Activated naive CD4-positive, alpha-beta T cell treated with anti-CD3 and anti-CD28 coated beads, Interleukin-2, amount 50 U/mL, for 16 hours (primary cell): ENCODE measurements at places on chromosomes 2 and 18.

DNA sequence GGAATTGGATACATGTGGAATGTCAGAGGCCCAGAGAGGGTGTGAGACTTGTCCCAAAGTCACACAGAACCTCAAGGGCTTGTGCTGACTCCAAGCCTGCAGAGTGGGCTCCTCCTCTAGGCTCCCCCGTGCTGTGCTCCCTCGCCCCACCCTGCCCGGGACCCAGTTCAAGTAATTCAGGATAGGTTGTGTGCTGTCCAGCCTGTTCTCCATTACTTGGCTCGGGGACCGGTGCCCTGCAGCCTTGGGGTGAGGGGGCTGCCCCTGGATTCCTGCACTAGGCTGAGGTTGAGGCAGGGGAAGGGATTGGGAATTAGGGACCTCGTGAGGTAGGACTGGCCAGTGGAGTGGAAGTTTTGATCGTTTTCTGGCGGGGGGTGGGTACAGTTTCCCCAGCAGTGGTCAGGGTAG is 2.8 kb downstream of the CTDSP1 start:
- no peak for DNase-seq

GRCh38 chr2:65969161-65969560 is 465.8 kb upstream of the MEIS1 start:
- DNase-seq, result no peak

DNA sequence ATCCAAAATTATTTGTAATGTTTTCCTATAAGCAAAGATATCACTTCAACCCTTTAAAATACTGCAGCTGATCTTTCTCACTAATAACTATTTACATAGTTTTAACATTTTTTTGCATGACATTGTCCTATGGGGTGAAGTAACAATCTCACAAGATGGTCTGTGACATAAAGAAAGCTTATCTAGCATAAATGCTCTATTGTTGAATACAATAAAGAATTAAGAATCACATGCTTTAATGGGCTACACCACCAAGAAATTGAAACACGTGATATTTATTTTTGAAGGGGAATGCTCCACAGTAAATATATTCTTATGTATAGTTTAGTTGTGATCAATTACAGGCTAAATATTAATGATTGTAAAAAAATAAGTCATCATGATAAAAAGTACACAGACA is 441.1 kb downstream of the PTH2R start:
- no peak for DNase-seq

DNA sequence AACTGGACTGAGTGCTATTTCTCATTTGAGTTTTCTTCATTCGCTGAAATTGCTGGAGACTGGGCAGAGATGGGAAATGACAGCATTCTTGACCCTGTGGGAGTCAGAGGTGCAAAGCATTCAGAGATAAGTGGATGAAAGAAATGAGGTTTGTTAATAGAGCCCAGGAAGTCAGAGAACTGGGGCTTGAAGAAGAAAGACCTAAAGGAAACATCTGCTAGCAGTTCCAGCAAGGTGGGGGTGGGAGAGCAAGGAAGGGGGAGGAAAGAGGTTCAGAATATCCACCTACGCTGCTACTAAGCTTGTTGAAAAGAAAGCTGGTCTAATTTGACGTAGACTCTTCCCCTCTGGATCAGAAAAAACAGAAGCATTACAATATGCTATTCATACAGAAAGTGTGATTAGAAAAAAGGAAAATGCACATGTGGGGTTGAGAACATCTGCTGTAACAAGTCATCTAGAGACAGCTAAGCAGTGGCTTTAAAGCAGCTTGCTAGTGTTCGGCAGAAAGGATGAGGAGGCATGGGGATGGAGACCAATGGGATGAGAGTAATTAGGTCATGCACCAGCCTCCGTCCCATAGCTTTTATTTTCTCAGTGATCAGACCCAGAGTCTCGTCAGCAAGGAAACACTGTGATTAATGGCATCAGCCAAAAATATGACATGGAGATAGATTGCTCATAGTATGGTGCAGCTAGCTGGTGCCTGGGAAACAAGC is 29.7 kb downstream of the NAB1 start:
- peak; percentile 49 for DNase-seq

GRCh38 chr2:56185101-56185581 is 1.4 kb downstream of the CCDC85A start:
- no peak for DNase-seq

DNA sequence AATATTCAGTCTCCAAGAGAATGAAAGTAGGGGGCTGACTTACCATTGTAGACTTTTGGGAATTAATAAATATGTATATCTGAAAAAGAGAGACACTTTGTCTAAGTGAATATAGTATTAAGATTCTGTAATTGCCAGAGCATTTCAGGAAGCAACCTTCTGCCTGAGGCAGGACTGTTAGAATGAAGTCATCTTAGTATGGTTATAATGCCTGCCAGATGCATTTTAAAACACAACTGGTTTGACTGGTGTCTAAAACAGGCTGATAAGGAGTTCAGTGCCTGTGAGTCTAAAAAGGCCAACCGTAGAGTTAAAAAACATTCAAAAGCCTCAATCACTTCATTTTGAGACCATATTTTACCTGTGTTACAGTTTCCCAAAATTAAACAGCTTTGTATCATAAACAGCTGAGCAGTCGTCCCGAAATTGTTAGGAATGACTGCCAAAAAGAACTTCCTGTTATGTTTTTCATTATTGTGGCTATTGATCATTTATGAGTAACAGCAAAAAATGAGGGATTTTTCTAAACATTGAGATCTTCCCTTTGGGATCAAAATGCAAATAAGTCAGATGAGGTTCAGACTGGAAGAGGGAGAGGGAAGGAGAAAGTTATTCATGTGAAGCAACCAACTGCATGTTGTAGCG is 443.9 kb downstream of the PID1 start:
- DNase-seq, result no peak

DNA sequence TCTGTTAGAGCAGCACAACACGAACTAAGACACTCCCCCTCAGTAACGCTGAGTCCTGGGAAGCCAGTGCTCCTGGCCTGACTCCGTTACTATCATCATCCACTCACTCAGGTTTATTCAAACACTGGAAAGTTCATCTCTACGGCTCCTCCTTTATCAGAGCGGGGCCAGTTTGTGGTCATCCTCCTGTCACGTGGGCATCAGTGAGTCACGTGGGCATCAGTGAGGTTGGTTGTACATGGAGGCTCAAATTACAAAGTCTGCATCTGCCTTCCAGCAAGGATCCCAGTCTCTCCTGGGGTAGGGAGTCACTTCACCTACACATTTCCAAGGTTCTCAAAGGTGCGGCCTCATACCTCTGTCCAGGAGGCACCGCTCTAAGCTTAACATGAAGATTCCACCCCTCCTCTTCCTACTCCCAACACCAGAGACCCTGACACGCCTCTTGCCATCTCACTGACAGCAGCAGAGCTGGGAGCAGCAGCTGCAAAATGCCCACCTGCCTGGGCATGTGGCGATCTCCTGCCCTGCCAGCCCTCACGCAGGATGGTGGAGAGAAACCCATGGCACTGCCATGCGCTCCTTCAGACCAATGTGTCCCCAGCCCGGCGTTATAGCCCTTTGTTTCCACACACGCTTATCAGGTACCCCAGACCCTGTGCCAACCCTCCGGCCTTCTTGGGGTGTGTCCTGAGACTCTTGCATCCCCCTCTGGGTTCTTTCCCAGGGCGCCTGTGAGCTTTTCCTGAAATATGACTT is 99.2 kb upstream of the PTPRM start:
- DNase-seq, result no peak

DNA sequence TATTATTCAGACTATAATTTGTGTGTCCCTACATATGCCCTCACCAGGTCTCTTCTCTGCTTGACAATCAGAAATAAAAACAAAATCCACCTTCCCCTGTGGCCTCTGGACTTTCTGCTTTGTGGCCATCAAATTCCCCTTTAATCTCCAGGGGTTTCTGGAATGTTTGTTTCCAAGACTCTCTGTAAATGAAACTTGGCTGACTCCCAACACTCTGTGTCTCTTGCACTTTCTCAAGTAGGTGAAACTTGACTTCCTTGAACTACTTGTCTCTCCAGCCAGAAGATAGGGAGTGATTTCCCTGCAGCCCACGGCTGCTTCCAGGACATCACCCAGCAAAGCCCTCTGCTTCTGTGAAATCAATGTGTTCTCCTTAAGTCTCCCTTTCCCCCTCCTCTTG is 54.1 kb upstream of the AQP4 start:
- no peak for DNase-seq

DNA sequence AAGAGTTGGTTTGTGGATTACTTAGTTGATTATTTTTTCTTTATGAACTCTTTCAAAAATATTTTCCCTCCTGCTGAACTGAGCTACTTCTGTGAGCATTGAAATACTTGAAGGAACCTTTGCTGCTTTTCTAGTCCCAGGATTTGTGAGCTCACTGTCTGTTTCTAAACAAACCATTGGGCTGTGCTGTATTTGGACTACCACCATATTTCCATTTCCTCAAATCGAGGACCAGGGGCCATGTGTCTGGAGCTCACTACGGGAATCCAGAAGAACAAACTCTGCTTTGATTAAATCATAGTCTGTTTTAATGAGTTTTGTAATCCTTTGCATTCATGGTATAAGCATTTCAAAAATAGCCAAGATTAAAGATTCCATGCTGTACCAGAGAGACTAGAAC is 1.3 kb downstream of the MRPL33 start:
- no peak for DNase-seq

DNA sequence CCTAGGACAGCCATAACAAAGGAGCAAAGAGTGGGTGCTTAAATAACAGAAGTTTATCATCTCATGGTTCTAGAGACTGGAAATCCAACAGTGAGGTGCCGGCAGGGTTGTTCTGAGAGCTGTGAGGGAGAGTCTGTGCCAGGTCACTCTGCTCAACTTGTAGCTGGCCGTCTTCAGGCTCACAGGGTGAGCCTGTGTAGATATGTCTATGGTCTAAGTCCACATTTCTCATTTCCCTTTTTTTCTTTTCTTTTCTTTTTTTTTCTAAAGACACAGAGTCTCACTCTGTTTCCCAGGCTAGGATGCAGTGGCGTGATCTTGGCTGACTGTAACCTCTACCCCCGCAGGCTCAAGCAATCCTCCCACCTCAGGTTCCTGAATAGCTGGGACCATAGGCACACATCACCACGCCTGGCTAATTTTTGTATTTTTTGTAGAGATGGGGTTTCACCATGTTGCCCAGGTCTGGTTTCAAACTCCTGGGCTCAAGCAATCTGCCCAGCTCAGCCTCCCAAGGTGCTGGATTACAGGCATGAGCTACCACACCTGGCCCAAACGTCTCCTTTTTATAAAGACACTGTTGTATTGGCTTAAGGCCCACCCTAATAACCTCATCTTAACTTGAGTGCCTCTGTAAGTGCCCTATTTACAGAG is 142.2 kb downstream of the SP3 start:
- no peak for DNase-seq

DNA sequence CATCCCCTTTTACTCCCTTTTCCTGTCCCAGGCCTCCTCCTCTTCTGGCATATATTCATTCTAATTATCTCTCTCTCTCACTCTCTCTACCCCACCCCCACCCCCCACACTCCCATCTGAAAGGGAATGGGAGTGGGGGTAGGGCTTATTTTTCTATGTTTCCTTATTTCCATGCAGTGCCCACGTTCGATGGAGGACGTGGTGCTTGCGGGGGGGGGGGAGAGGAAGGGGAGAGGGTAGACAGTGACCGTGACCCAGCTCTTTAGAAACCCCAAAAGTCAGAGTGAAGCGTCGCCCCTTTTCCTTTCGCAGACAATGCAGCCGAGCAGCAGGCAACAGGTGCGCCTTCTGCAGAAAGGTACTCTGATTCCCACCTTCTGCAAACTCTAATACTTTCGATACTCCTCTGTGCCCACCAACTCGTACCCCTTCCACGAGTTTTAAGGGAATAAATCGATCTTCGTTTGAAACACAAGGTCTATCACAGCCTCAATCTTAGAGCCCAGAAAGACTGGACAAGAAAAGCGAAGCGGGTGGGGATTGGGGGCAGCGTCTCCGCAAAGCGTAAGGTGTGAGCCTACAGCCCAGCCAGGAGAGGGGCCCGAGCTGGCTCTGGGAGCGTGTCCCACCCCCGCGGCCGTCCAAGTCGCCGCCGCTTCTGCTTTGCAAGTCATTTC is 891 bp upstream of the NR4A2 start:
- DNase-seq, result no peak

DNA sequence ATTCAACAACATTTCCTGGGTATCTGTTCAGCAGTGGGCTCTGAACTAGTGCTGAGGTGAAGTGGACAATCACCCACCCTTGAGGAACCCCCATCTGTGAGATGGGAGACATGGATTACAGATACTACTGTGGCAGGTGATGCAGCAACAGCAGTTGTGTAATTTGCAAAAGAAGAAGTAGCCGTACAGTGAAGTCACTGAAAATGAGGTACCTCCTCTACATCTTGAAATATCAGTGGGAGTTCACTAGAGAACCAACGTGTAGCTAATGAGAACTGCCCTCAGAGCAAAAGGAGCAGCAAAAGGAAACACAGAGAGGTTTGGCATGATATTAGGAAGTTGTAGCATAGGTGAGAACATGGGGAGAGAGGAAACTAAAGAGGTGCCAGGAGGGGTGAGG is 41.3 kb downstream of the VSNL1 start:
- no peak for DNase-seq

- no peak for DNase-seq
Observed at GRCh38 chr18:415617-416612, 84.6 kb downstream of the COLEC12 start.

GRCh38 chr2:51534166-51534565 is 502.2 kb upstream of the NRXN1 start:
- DNase-seq, result no peak

DNA sequence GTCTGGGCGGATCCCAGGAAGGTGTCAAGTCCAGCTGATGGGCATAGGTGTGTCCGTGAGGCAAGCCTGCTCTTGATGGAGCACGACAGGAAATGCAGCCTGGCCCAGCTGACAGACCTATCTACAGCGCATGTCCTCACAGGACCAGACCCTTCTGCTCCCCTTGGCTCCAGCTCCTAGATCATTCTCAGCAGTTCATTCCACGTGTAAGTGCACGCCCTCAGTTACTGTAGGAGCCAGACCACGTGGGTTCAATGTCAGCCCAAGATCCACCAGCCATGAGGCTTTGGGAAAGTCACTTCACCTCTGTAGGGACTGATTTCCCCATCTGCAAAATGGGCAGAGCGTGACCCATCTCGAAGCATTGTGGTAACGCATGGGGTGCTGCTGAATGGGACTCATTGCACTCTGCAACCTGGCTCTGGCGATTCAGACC is 47.8 kb downstream of the TMEM17 start:
- no peak for DNase-seq

GRCh38 chr18:34901299-34901698 is 139.9 kb upstream of the MAPRE2 start:
- DNase-seq, result no peak

DNA sequence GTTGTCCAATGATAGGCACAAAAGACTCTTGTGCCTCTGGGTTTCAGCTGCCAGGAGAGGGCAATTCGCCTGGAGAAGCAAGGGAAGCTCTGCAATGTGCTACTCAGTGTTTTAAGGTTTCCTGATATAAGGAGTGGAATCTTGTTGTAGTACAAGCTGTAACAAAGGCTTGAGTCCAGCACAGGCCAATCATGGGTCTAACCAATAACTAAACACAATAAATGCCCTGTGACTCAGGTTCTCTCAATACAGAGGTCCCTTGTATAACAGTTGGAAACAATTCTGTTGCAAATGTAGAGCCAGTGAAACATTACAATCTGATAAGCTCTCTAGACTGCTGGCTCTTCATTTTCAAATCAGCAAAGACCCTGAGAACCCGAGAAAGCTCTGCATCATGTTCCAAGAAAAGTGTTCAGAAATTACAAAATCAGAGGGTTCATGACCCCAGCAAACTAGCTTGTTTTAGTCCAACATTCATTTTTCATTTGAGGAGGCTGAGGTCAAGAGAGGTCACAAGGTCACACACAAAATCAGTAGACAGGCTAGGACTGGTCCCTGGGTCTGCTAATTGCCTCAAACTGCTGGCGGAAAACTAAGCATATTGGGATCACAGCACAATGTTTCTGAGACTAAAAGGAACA is 59.0 kb upstream of the DNMT3A start:
- DNase-seq, result no peak

- DNase-seq, result no peak
Observed at GRCh38 chr2:66689456-66690051, 254.6 kb downstream of the MEIS1 start.
